ENCODE measurements at places on chromosomes 11 and 22.

DNA sequence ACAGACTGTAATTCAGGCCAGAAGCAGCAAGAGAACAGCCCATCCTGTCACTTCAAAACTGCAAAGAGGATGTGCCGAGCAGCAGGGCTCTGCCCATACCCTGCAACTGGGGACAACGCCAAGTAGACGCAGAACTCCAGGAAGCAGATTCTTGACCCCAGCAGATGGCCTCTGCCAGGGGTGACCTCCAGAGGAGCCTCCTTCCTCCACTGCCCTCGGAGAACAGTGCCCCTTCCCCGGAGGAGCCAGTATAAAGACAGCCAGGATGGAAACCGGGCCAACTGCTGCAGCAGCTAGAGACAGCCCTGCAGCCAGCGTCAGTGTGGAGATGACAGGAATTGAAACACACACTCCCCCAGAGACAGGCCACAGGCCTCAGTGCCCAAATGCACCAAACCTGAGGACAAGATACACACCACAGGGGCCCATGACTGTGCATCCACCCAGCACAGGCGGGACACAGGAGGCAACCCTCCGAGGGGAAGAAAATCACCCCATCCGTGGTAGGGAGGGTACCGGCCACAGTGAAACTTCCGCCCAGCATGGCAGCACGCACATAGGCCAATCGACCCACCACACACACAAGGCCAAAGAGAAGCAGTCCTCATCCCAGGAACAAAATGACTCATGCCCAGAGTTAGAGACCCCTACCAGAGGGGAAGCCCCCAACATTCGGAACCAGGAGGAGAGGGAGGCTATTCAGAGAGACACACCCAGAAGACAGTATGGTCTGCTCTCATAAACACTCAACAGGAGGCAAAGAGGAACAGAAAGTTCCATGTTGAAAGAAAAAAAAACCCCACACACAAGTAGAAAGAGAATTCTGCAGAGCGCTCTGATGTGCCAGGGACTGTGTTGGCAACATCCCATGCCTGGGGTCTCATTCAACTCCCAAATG lies 5.6 kb downstream of the AHNAK start:
- DNase-seq, result no peak

- no peak for DNase-seq
Observed at GRCh38 chr11:16412525-16413172, 56.3 kb upstream of the SOX6 start.

- peak; percentile 5 for DNase-seq
Observed at GRCh38 chr11:39932966-39933365, 1526.5 kb downstream of the LRRC4C start.

DNA sequence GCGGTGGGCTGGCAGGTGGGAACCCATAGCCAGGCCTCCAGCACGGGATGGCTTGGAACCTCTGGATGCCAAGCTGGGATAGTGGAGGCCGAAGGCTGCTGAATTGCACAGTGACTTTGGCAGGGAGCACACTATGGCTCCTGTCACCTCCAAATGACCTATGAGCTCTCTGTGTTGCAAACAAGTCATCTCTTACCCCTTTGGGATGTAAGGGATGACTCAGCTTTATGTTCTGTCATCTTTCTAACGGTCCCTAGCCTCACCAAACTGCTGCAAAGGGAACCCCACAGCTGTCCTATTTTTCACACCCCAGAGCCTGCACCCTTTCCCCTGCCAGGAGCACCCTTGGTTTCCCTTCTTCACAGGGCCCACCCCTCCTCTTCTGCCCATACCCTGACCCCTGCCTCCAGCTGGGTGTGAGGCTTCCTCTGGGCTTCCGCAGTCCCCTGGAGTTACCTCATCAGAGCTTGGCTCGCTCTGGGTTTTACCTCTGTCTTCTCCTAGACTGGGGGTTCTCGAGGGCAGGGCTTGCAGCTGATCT lies 2.7 kb upstream of the SCUBE1 start:
- DNase-seq, result no peak

- DNase-seq, result no peak
Observed at GRCh38 chr11:75325713-75326438, 25.6 kb downstream of the ARRB1 start.

GRCh38 chr11:70824605-70825245 lies 426.4 kb downstream of the CTTN start:
- DNase-seq, result no peak

- no peak for DNase-seq
Observed at GRCh38 chr11:69707176-69707575, 3.4 kb upstream of the FGF19 start.

DNA sequence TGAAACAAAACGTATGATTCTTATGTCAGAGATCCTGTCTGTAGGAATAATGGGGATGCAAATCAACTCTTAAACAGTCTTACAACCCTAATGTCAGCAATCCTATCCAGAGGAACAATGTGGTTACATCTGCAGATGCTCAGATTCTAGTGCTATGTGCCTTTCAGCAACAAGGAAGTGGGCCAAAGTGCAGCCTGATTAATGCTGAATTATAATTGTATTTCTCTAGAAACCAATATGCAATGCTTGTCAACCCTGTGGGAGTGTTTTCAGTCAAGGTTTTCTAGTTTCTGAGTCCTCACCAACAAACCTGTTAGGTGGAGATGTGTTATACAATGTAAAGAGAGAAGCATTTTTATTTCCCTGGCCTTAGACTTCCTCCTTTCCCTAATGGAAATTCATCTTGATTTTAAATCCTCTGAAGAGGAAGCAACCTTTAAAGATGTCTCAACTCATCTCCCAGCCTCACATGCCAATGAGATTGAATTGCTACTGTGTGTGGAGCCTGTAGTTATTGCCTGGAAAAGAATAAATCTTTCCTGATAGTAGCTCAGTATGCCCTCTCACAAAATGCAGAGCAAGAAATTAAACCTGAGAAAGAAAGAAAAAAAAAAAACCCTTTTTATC lies 26.2 kb upstream of the TMEM123 start:
- no peak for DNase-seq

DNA sequence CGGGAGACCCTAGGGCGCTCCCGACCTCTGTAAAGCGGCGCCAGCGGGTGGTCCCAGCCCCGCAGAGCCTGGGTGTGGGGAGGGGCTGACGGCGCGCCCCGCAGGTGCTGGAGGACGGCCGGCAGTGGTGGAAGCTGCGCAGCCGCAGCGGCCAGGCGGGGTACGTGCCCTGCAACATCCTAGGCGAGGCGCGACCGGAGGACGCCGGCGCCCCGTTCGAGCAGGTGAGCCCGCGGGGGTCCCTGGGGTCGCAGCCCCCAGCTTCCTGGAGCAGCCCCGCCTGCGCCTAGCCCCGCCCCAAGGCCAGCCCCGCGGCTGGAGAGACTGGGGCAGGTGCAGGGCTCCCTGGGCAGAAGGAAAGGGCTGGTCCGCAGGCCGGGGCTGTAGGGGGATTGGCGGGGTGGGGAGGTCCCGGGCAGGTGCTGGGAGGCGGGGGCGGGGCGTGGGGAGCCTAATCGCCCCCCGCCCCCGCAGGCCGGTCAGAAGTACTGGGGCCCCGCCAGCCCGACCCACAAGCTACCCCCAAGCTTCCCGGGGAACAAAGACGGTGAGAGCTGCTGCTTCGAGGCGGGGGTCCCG lies 19.7 kb downstream of the EPS8L2 start:
- no peak for DNase-seq

DNA sequence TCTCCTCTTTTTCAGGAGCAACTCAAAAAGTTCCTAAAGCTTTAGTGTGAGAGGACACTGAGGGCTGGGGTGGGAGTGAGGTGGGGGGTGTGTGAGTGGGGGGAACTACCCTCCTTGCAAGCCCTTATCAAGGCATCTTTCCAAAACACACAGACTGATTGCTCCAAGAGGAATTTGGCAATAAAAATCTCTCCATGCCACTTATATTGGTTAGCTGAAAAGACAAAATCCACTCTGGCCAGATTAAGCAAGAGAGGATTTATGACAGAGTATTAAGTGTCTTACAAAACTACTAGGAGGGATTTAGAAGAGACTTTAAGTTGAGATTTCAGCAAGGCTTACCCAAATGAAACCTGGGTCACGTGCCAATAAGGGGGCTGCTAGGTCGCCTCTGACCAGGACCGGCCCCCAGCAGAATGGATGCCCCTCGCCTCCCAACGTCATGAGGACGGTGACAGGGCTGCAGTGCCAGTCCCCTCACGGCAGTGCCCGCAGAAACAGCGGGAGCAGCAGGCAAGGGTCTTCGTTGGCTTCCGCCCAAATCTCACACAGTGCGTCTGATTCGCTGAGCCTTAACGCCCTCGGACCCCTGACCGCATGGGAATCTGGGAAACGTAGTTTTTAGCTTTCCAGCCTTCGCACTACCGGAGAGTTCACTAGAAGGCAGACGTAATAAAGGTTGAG lies 22.1 kb upstream of the CTR9 start:
- DNase-seq, result no peak

DNA sequence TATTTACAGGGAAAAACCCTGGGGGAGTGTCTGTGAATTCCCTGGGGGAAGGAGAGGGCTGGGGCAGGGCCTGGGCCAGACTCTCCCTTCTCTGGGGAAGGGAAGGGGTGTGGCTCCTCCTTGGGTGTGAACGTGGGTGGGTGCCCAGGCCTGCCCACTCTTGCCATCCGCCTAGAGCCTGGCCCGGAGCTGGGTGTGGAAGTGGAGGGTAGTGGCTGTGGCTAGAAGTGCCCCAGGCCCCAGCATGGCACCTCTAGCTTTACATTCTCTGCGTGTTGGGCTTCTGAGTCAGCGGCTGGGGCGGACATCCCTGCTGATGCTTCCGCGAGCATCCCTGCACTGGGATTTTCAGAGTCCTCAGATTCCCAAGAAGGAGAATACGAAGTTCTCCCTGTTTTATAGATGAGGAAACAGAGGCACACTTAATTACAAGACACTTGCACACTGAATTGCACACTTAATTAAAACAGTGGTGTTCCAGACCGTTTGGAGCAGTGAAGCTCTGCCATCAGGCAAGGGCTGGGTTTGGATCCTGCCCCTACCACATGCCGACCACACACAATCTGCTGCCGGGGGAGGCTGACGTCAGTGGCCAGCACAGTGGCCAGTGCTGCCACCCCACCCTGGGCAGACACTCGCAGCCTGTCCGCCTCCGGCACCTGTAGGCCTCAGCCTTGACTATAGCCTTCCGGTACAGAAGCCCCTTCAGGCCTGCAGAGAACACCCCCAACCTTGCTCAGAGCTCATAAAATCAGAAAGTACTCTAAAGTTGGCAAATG lies 7.6 kb downstream of the BAD start:
- no peak for DNase-seq

DNA sequence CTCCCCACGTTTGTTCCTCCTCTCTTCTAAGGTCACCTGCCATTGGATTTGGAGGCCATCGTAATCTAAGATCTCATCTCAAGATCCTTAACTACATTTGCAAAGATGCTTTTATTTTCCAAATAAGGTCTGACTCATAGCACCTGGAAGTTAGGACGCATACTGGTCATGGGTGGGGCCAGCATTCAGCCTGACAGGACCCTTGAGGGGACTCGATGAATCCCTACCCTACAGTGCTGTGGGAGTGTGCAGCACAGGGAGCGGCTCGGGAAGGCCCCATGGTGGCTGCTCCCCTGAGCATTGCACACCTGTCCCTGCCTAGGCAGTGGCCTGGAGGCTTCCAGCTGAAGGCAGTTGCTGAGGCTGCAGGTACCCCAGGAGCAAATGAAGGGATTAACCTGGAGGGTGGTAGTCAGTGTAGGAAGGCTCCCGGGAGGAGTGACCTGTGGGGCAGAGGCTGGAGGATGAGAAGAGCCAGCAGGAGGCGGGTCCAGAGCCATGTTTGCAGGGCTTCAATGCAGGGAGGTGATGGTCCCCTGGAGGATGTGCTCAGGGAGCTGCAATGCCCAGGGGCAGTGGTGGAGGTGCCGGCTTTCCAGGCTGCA lies 362.2 kb downstream of the CTTN start:
- DNase-seq, result no peak

GRCh38 chr11:47376525-47377371 lies 1.6 kb downstream of the SPI1 start:
- no peak for DNase-seq

DNA sequence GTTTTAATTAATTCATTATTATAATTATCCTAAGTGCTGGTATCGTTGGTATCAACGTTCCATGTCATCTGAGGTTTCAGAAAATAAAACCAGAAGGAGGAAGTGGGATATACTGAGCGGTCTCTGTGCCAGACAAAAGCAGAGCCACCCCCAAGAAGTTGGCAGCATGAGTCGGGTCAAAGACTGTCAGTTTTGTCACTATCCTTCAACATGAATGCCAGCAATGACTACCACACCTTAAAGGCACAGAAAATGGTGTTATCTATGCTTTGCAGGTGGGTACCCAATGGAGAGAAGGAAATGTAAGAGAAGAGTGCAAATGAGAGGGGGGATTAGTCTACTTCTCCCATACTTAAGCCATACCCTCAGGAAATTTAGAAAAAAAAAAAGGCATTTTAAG lies 408.5 kb downstream of the OPCML start:
- no peak for DNase-seq

DNA sequence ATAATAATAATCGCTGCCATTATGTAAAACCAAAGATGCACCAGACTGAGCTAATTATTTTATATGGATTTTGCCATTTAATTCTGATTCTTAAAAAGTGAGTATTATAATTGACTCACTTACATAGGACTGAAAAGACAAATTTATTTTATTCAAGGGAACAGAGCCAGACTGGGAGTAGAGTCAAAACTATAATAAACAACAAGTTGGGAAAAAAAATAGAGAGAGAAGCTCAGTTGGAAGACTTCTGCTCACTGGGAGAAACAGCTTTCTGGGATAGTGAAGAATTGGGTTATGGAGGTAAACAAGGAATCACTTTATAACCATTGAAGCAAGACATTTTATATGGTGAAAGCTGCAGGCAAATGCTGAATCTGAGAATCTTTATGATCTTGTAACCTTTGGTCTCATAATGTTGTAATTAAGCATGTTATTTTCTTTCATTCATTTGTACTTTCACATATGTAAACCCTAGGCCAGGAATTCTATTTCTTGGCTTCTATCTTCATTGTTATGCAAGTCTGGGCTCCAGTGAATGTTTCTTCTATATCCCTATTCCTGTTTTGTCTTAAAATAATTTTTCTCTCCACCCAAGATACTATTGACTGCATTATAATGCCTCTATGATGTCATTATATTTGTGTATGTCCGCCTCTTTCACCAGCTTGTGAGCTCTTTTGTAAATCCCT lies 725.3 kb upstream of the CCDC179 start:
- no peak for DNase-seq
